Lower leg skin (tissue), 4 donors: ENCODE measurements at places on chromosomes 3 and 15.

DNA sequence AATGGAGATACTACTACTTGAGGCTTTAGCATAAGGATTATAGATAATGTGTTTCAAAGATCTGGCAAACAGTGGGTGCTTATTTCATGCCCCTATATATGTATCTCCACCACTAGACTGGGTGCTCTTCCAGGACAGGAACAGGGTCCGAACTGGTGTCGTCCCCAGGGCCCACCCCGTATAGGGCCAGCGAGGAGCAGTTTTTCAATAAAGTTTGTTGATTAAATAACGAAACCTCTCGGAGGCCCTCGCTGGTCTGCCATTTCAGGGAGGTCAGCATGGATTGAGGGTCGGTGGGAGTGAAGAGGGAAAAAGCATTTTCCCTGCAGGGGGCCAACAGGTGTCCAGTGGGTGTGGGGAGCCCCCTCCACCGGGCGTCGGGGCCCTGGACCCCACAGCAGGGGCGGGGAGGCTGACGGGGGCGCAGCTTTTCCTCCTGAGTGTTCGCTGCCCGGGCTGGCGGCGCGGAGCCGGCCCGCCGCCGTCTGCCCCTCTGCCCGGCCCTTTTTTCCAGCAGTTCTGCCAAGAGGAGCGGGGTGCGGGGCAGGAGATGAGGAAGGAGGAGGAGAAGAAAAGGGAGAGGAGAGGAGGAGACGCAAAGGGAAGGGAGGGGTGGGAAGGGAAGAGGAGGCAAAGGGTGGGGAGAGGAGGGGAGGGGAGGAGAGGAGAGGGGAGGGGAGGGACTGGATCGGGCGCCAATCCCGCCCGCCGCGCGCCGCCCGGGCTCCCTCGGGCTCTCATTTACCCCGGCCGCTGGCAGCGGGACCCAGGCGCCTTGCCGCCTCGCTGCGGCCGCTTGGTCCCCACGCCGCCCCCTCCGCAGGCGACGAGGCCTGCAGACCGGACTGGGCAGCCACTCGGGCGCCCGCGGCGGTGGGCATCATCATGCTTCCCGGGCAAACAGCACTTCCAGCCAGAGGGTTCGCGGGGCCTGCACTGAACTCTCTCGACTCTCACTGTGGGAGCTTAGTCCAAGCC lies 66.3 kb downstream of the ISG20 start:
- no peak for DNase-seq

GRCh38 chr3:40939030-40939740 lies 260.1 kb upstream of the CTNNB1 start:
- peak; percentile 52 for DNase-seq

DNA sequence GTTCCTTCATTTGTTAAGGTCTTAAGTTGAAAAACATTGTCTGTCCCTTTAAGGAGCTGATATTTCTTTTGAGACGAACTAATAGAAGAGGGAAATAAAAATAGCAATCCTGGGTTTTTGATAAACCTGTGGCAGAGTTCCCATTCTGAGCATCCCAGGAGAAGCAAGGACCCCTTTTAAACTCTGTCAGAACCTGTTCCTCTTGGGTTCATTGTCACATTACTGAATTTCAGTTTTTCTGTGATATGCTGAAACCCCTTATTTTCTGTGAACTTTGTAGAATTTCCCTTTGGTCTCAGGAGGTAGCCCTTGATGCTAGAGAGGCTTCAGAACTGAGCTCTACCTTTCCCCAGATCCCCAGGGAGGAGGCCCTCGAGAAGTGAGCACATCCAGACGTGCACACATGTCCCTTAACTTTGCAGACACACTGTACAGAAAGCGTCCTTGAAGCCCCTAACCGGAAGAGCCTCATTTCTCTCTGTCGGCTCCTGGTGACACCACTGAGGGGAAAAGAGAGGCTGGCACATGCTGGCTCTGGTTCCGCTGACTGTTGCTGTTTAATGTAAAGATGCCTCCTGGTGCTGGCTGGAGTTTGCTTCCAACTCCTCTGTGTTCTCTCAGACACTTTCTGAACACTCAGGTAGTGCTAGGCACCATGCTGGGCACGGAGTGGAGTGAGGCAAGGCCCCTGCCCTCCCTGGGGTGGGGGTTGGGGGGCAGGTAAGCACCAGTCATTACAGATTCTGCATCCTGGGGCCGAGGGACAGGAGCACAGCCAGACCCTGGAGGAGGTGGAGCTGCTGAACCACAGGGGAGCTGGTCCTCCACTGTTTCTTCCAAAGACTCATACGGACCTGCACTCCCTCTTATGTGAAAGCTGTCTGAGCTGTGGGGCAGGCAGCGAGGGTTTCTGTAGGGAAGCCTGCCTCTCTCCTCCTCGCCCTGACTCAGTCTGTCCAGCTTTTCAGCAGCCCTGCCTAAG lies 77.5 kb downstream of the CHDH start:
- peak; percentile 58 for DNase-seq

GRCh38 chr15:82750831-82751180 lies 41.1 kb upstream of the AP3B2 start:
- DNase-seq, result no peak

DNA sequence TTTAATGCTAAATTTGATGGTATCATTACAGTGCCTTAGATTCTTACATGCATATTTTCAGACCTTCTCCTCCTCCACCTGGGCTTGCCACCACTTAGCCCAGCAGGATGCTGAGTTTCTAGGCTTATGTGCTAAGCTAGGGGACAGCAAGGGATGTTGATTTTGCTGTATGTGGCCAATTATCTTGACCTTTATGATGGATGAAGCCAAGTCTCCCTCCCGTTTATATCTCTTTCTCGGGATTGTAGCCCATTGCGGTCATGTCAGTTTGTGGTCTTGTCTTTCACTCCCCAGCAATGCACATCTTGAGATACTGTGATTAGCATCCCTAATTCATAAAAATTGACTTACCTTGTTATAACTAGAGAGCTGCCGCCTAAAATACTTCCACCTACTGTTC lies 278.7 kb upstream of the SOX2 start:
- no peak for DNase-seq

- DNase-seq, result no peak
Observed at GRCh38 chr3:10549617-10550230, 44.3 kb upstream of the ATP2B2 start.

- no peak for DNase-seq
Observed at GRCh38 chr15:39959411-39959810, 25.5 kb downstream of the EIF2AK4 start.

DNA sequence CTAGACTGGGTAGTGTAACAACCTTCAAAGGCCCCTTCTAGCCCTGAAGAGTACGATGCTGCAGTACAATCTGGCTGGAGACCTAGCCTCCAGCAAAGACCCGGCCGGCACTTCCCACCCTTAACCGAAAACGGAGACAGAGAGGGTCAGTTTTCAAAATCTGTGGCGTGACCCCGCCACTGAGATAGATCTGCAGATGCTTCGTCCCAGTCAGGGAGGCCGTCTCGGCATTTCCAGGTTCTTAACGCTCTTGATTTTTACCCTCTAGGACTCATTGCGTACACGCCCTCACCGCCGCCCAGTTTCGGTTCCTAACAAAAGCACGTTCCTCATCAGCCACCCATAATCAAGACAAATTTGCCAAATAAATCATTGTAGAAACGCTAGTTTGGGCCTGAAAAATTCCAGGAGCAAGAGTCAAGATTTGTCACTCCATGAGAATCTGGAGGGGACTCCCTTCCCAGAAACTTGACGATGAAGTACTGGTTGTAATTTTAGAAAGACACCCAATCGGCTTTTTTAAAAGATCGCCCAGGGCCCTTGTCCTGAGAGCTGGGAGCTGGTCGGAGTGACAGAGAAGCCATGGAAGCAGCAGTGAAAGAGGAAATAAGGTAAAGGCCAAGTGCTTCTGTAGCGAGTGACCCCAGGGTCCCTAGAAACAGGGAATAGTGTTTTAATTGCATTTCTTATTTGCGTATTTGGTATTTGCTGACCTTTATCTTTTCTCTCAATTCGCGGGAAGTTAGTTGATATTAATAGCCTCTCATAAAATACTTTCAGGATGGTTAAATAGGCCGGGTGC lies 868 bp upstream of the TMEM87A start:
- DNase-seq, result peak; percentile 93

- no peak for DNase-seq
Observed at GRCh38 chr3:177818712-177819240, 621.5 kb upstream of the TBL1XR1 start.

DNA sequence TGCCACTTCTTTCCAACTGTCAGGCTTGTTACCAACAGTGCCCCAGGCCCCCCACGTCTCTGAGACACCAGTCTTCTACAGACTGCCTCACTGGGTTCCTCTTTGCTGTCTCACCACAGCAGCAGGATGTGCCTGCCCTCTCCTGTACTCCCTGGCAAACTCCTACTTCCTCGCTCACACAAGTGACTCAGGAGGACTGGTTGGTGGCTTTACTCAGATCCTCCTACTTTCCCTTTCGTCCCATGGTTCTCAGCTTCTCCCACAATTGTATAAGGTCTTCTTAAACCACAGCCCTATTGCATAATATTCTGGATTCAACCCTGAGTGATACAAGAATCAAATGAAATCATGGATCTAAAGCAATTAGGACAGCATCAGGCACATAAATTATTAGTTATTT lies 246.6 kb upstream of the PROK2 start:
- peak; percentile 29 for DNase-seq

- DNase-seq, result no peak
Observed at GRCh38 chr15:57134851-57135250, 216.4 kb downstream of the TCF12 start.

- DNase-seq, result no peak
Observed at GRCh38 chr15:79953951-79954444, 17.0 kb downstream of the BCL2A1 start.

GRCh38 chr3:99172736-99173657 lies 271.5 kb upstream of the DCBLD2 start:
- peak; percentile 61 for DNase-seq

- DNase-seq, result no peak
Observed at GRCh38 chr3:167078070-167078622, 302.0 kb downstream of the ZBBX start.

DNA sequence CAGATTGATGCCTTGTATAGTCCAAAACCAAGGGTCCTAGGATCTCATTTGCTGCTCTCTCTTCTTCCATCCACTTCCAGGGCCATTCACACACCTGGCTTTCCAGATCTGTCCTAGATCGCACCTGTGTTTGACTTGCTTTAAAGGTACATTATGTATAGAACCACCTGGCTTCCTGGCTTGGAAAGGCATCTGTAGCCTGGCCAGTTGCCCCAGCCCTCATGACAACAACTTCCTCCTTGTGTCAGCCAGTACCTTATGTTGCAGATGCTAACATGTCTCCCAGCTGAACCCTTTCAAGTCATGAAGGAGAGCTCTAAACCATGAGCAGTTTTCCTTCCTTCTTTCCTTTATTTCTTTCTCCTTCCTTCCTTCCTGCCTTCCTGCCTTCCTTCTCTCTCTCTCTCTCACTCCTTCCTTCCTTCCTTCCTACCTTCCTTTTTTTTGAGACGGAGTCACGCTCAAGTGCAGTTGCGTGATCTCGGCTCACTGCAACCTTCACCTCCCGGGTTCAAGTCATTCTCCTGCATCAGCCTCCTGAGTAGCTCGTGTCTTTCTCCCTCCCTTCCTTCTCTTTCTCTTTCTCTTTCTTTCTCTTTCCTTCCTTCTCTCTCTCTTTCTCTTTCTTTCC lies 2.5 kb upstream of the HTR3C start:
- no peak for DNase-seq

DNA sequence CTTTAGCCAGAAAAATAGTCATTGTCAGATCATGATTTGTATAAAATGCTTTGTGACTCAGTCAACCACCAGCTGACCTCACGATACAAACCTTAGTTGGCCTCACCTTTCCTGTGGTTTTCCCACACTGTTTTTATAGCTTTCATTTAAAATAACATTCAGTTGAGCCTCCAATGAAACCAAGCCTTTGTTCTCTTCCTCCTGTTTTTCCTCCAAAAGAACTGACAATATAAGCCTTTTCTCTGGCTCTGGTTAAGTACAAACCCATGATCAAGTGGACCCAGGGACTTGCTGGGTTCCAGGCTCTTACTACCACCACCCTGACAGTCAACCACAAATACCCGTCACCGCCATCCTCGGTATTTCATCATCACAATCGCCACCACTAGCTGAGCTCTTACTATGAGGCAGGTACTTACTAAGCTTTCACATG lies 81.7 kb downstream of the TAMM41 start:
- no peak for DNase-seq

- DNase-seq, result no peak
Observed at GRCh38 chr15:99114511-99115299, 9.8 kb downstream of the SYNM start.

GRCh38 chr15:36893276-36893675 lies 207.1 kb downstream of the MEIS2 start:
- DNase-seq, result no peak

DNA sequence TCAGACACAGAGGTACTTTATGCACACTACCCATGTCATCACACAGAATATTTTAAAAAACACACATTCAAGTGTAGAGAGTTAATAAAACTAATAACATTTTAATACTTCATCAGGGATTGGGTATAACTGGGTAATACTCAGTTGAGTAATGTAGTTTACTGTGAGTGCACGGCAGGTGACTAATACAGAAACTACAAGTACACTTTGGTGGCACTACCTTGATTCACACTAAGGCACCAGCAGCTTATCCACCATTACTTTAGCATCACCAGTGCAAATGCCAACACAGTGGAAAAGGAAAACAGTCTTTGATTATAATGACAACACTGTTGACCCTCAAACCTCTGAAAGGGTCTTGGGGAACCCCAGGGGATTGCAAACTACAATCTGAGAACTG lies 33.6 kb downstream of the ZNF280D start:
- DNase-seq, result no peak

- no peak for DNase-seq
Observed at GRCh38 chr3:146655333-146655996, 50.3 kb upstream of the PLSCR5 start.

DNA sequence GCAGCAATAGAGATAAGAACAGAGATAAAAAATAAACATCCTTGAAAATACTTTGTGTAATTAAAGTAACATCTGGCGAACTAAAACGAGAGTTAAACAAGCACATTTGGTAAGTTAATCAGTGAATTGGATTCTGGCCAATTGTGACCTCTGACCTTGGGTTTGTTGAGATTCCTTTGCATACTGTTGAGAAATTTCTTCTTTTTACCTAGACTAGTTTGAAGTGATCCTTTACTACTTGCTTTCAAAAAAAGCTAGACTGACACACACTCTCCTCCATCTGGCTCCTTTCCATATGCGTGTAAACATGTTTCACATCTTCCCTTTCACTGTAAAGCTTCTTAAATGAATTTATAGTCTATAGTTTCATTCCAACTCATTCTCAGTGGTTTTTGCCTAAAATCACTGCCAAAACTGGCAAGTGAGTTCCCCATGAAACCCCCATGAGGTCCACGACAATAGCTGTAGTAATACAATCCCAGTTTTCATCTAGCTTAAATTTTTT lies 17.3 kb upstream of the GBE1 start:
- no peak for DNase-seq

DNA sequence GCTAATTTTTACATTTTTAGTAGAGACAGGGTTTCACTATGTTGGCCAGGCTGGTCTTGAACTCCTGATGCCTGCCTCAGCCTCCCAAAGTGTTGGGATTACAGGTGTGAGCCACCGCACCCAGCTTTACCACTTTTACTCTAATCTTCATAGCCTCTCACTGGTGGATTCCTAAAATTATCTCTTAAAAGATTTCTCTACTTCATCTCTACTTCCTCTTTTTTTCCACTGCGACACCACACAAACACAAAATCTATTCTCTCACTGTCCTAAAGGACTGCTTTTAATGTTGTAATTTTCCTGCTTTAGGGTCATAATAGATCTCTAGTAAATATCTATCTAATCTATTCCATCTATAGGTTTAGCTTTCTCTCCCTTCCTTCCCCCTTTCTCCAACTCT lies 34.0 kb upstream of the TBL1XR1 start:
- no peak for DNase-seq

GRCh38 chr3:184175506-184175905 lies 851 bp downstream of the AP2M1 start:
- no peak for DNase-seq
